ENCODE measurements at places on chromosomes 7 and 10.

DNA sequence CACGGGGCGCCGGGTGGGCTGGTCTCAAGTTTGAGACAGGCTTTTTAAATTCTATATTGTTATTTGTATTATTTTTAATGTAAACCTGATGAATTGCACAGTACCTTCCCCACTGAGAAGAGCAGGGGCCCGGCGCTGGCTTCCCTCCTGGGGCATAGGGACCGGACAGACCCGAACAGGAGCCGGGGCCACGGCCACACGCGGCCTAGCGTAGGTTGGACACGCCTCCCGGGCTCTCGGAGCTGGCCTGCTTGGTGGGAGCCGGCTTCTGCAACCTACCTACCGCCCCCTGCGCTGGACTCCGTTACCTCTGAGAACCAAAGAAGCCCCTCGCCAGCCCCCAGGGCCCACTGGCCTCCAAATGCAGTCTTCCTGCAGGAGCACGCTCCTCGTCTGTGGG, 19.8 kb upstream of the LANCL2 start:
- DNase-seq: no peak

DNA sequence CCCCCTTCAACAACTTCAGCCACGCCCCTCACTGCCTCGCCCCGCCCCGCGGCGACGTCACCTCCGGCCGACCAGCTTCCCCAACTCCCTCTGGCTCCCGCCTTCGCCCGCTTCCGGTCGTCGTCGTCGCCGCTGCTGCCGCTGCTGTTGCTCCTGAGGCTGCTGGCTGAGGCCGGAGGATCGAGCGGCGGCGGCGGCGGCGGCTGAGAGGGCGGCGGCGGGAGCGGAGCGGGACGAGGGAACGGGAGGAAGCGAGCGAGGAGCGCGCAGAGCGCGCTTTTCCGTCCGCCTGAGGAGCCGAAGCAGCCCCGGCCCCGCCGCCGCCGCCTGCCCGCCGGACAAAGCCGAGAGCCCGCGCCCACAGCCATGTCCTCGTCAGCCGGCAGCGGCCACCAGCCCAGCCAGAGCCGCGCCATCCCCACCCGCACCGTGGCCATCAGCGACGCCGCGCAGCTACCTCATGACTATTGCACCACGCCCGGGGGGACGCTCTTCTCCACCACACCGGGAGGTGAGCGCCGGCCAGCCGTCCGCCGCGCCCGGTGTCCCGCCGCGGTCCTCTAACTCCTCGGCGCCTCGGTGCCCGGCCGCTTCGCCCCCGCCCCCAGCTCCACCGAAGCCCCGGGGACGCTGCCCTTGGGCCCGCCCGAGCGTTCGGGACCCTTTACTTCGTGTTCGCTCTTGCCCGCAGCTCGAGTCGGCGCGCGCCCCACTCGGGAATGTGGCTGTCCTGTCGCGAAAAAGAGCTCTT, at the start of gene EIF4EBP2:
TSS of gene EIF4EBP2 (plus strand) at position 110 of the 751 bp plus-strand sequence. CDS start at position 367, 257 bp downstream.
- DNase-seq: peak; percentile 99

GRCh38 chr10:5551531-5552375, 27.0 kb downstream of the CALML3 start:
- DNase-seq: peak; percentile 14

- DNase-seq: no peak
Measured at GRCh38 chr7:26060733-26061677, 91.0 kb upstream of the NFE2L3 start.

- DNase-seq: no peak
Measured at GRCh38 chr10:114638821-114639625, 19.1 kb downstream of the ABLIM1 start.

DNA sequence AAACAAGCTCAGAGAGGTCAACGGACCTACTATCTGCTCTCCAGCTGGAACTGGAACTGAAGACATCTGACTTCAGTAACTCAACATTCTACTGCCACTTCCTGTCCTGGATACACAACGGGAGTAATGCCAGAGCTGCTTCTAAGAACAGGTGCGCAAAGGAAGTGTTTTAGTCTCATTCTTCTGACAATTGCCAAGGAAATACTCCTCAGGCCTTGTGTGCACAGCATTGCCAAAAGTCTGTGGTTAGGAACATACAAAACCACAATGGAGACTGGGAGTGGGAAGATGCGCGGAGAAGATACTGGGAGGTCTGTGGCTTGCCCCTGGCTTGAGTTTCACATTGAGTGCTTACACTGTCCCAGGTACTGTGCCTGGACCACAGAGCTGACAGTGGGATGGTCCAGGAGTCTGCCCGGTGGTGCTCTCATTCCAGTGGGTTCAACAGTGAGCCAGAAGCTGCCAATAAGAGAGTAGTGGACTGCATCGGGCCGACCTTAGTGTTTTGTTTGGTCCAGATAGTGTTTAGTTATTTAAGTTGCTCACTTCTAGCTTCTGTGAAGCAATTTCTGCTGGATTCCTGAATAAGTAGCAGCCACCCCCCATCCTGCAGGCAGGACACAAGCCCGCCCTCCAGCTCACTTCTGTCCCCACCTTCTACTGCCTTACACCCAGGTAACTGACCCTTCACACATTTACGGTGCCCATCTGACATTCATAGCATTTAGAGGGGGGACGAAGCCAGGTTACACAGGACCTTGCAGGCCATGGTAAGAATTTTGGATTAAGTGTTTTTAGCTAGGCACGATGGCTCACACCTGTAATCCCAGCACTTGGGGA, 10.3 kb downstream of the TBL2 start:
- peak; percentile 18 for DNase-seq
